ENCODE measurements at places on chromosomes 3 and 15.

GRCh38 chr3:11805716-11806115 lies 41.0 kb downstream of the TAMM41 start:
- no peak for DNase-seq

- DNase-seq, result no peak
Measured at GRCh38 chr3:62708638-62709373, 166.4 kb downstream of the CADPS start.

DNA sequence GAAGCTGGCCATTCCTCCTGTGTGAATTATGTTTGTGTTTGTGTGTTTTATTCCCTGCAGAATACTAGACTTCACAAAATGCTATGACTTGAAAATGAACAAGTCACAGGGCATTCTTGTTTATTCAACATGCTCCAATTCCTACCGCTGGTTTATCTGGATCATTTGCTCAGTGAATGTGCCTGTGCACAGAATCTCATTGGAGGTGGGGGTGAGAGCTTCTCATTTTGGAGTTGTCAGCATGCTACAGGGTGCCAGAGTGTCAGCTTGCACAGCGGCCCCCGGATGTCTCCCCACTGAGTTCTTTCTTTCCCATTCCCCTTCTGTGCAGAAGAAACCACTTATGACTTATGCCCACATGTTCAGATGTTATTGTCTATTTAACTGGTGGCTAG lies 428.7 kb downstream of the ROBO2 start:
- DNase-seq, result no peak

GRCh38 chr3:31444220-31445142 lies 88.2 kb upstream of the STT3B start:
- DNase-seq, result no peak

DNA sequence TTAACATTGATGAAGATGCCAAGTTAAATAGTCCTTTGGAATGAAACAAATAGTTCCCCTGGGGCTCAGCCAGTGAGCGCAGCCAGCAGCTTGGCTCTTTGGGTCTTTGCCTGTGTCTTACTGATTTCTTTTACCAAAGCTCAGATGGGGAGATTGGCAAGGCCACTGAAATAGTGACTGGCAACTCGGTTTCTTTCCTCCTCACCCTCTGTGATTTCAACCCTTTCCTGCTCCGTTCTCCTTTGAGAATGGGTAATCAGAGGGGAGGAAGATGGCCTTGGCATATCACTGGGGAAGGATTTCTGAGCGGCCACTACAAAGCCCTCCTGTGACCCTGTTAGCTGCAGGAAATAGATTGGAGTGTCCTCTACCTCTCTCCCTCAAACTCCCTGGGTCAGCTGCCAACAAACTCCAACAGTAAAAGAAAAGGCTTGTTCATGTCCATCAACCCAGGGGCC lies 337.1 kb upstream of the LRRFIP2 start:
- no peak for DNase-seq

- no peak for DNase-seq
Measured at GRCh38 chr3:22399566-22399965, 648.6 kb upstream of the ZNF385D start.

DNA sequence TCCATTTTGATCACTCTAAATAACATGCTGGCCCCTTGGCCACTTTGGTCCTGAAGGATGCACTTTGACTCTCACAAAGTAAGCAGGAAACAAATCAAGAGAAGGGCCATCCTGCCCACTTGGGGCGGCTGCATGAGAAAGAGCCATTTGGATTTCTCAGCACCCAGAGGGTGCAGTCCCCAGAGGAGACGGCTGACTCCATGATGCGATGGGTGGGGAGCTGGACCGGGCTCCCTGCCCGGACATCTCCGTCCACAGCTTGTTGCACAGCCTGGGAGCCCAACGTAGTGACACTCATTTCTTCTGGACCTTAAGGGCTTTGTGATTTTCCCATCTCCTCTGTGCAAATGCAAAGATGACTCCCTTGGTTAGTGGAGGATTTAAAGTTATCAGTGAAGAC lies 4.0 kb upstream of the HRH1 start:
- no peak for DNase-seq

DNA sequence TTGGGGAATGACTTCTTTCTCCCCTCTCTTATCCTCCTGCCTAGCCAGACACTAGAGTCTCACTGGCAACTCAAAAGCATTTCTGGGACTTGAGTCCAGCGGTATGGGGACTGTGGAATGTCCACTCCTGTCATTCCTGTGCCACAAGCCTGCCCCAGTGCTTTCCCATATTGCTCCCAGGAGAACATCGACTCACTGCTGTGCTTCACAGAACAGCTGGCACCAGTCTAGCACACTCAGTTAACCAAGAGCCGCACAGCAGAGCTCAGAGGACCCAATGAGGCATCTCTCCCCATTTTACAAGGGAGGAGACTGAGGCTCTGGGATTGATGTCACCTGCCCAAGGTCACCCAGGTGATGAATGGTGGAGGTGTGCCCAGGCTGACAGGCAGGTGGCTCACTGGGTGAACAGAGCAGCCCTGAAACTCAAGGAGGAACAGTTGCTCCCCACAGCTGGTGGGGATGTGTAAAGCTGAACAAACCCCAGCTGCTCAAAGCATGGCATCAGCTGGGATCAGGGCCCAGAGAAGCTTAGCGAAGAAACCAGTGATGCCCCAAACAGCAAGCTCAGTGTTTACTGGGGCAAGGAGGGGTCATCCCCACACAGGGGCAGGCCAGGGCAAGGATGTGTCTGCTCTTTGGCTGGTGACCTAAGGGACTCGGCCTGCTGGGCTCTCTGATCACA lies 35.4 kb upstream of the DUSP7 start:
- DNase-seq, result no peak

- DNase-seq, result no peak
Measured at GRCh38 chr3:5194341-5194740, 6.8 kb downstream of the EDEM1 start.

DNA sequence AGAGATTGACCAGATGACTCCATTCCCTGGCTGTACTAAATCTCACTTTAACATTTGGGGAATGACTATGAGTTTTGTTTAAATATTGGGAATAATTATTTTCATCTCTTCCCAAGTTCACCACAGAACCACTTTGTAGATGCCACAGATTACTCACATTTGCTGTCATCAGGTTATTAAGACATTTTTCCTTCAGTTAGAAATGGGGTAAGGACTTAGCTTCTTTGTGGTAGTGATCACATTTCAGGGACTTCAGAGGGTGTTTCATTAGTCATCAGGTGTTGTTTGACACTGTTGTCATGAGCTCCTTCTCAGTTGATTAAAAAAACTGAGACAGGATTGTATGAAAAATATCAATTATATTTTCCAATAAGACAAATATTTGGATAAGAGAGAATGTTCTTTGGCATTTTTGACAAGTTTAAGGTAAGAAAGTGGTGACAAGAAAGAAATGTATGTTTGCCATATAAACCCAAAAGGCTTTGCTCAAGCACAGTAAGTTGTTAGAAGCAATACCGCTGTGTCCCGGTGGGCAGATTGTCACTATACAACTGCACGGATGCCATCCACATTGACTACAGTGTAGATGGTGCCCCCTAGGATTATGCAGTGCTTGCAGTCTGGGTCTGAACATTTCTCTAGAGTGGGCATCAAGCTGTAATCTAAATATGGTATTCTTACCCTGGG lies 22.3 kb downstream of the FBXL2 start:
- DNase-seq, result no peak

- DNase-seq, result no peak
Measured at GRCh38 chr15:99582508-99582960, 16.8 kb downstream of the MEF2A start.

- DNase-seq, result no peak
Measured at GRCh38 chr3:105614288-105615030, 247.8 kb downstream of the ALCAM start.

DNA sequence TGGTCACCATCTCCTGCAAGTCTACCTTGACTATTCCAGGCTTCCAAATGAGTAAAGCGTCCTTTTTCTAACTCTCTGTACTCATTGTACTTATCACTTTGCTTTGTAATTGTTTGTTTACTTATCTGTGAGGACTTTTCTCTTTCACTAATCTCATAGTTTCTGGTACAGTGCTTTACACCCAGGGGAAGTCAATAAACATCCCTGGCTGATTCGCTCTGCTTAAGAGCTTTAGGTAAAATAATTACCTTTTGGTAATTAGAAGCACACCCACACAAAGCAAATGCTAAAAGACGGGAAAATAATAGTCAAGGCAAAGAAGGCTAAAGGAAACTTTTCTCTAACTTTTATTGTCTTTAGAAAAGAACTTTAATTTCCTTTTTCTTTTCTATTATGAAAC lies 466.9 kb upstream of the ROBO1 start:
- DNase-seq, result no peak

DNA sequence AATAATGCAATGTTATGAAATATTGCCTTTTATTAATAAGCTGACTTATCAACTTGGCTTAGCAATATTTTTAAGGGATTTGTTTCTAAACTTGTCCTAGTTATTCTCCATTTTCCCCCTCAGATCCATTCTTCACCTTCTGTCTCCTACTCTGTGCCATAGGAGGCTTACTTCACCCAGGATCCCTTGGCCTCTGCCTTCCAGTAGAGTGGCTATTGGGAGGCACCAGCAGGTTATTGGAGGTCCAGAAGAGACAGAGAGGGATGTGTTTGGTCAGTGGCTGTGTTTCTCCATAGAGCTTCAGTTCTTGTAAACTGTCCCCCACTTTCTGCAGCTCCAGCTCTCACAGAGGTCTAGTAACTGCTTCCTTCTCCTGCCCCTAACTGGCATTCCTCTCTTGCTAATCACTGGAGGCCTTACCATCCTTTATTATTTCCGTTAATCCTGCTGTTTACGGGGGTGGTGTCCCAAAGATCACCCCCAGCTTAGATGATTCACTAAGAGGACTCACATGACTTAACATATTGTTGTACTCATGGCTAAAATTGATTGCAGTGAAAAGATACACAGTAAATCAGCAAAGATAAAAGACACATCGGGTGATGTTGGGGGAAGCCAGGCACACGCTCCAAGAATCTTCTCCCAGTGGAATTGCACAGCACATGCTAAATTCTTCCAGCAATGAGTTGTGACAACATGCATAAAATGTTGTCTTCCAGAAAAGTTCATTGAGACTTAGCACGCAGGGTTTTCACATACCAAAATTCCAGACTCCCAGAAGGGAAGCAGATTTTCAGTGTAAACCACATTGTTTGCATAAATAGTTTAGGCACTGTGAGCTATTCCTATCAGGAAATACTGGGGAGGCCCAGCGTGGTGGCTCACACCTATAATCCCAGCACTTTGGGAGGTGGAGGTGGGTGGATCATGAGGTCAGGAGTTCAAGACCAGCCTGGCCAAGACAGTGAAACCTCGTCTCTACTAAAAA lies 67.5 kb downstream of the RPL22L1 start:
- no peak for DNase-seq

DNA sequence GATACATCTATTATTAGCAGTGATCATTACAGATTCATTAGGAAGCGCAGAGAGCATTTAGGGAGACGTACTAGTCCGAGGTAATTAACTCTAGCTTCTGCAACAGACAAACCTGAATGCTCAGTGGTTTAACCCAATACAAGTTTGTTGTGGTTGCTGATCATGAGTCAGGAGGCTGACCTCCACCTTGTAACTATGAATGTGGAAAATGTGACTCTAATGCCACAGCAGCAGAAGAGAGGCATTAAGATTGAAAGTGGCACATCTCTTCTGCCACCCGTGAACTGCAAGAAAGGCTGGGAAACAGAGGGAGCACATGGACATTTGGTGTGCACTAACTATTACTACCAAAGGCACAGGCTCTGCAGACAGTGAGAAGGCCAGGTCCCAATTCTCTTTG lies 71.2 kb upstream of the C3orf80 start:
- DNase-seq, result no peak

DNA sequence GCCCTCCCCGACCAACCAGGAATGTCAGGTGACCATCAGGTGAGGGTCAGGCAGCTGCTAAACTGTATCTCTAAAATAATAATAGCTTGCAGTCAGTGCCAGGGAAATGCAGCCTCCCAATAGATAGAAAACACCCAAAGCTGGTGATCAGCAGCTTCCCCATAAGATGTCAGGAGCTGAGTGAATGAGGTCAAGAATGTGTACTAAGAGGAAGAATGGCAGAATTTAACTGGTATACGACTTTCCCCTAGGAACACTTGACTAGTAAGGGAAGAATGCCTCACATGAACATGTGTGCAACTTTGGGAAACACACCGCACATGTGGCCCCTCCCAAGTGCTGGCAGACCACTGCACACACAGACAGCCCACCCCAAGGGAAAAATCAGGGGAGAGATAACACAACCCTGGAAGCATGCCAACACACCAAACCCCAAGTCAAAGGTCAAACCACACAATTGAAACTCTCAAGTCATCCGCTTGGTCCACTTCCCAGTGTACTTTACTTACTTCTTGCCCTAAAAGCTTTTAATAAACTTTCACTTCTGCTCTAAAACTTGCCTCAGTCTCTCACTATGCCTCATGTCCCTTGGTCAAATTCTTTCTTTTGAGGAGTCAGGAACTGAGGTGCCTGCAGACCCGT lies 806.5 kb downstream of the OTOL1 start:
- DNase-seq, result no peak

DNA sequence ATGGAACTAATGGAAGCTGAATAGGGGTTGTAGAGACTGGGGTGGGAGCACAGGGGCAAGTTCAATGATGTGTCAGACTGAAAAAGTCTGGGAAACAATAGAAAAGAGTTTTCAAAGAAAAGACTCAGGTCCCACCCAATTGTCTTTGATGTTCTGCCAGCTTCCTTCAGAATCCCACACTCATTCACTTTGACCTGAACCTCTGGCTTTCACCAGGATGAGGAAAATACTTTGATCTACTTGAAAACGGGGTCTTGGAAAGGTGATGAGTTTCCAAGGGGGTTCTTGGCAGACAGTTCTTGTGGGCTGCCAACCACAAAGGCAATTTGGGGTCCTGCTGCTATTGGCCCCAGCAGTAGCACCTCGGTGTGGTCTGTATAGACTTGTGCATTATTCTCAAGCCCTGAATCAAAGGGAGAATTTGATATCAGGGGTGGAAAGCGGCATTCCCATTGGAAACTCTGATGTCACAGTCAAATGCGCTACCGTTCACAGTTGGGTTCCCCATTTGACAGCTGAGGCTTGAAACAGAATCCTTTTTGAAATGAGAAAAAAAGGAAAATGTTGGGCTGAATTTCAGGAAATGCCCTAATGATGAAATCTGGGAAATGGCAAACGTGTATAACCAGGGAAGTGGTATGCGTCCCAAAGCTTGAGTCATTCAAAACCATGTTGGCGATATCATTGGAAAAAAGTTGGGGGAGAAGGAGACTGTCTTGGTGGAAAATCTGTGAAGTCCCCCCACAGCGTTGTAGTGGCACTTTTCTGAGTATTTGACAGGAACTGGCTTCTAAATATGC lies 229.2 kb upstream of the LRTM1 start:
- DNase-seq, result no peak

GRCh38 chr3:108834551-108834950 lies 12.0 kb downstream of the TRAT1 start:
- DNase-seq, result no peak

- DNase-seq, result no peak
Measured at GRCh38 chr3:112425858-112426750, 73.2 kb downstream of the BTLA start.

DNA sequence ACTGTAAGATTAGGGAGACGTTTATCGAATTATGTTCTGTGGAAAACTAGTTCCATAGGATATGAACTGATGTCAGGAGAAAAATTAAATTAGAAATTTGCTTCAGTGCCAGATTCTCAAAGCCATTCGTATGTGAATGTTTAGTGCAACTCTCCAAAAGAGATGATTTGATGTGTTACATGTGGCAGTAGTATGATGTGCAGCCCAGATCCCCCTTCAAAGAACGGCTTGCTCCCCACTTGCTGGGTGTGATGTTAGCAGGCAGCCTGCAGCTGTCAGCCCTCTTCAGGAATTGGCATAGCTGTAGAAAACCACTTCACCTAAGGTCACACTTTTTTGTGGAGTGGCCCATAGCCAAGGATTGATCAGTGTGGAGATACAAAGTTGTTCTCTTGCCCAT lies 127.0 kb upstream of the CCDC54 start:
- DNase-seq, result no peak

GRCh38 chr15:98937413-98938104 lies 70.0 kb downstream of the PGPEP1L start:
- no peak for DNase-seq
